ENCODE measurements at places on chromosomes 5 and 9. TPM values are rescaled to one million over a fixed set of nuclear protein-coding genes. Genes with fewer than 3 reads are reported as not detected.
A peak's percentile ranks its signal among the peaks of the same experiment; 100 is the strongest.

DNA sequence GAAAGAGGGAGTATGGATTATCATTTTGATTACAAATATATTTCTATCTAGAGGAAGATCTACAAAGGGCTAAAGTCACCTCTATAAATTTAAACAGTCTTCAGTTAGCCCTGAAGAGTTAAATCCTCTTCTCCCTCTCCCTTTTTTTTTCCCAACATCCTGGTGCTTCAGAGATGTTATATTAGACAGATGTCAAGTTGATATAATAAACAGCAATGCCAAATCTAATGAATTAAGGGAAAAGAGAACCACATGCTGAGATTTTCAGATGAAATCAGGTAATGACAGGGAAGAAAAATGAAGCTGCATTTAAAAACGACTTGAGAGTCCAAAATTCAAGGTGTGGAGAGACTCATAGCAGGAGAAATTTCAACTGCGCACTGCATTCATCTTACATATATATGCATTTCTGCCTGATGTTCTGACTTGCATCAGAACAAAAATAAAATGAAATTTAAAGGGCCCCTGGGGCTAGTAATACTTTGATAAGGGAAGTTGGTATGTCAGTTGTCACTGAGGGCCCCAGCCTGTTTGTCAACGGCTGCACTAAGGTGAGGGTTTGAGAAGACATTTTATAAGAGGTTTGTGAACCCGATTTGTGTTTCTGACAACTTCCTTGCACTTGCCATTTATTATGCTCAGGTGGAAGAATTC lies 338.9 kb upstream of the PANK3 start:
- no peak for DNase-seq
- H3K27me3 ChIP-seq: no peaks in the 10 kb centered on the region
- no peak overlapping the region for H3K4me3 ChIP-seq
- H3K27ac ChIP-seq: no peak overlapping the region

DNA sequence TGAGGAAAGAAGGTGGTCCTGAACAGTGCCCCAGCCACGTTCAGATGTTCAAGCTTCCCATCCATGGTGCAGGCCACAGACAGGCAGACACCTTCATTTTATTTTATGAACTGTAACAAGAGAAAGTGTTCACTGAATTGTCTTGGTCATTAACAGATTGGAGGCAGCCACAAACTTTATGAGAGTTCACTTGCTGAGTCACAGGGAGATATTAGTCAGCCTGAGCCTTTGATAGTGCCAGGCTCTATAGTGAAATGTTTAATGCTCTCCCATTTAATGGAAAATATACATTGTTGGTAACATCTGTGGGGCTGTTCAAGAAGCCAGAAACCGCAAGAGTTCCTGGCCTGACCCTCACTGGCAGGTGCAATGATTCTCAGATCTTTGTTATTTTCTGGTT lies 237.0 kb downstream of the TENT4A start:
- DNase-seq: no peak
- H3K27ac ChIP-seq: no peak overlapping the region
- H3K4me3 ChIP-seq: no peak overlapping the region
- no peaks in the 10 kb centered on the region for H3K4me1 ChIP-seq
- no peaks in the 10 kb centered on the region for H3K27me3 ChIP-seq

DNA sequence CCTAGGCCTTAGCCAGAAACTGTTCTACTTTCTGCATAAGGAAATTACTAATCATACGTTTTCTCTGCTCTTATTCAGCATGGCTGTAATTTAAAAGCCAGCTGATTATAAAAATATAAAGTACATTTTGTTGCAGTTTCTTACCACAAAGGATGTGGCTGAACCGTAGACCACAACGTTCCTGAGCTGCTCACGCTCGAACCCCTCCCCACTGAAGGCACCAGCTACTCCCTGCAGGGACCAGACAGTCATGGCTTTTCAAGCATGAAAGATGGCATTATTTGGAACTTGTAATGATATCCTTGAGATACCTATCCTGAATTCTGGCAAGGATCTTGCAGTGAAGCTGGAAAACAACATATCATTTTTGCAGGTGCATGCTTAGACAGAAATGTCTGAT lies 91.8 kb upstream of the DMRT1 start:
- H3K27me3 ChIP-seq: no peaks in the 10 kb centered on the region
- H3K27ac ChIP-seq: peak overlapping the region; percentile 84
- H3K4me3 ChIP-seq: no peak overlapping the region
- H3K4me1 ChIP-seq: peaks cover 41% of the 10 kb centered on the region
- DNase-seq: no peak

- H3K4me1 ChIP-seq: no peaks in the 10 kb centered on the region
- no peak overlapping the region for H3K27ac ChIP-seq
- H3K4me3 ChIP-seq: no peak overlapping the region
- no peaks in the 10 kb centered on the region for H3K27me3 ChIP-seq
These were observed 970.9 kb upstream of the NUDT12 start for GRCh38 chr5:104533498-104533897.

DNA sequence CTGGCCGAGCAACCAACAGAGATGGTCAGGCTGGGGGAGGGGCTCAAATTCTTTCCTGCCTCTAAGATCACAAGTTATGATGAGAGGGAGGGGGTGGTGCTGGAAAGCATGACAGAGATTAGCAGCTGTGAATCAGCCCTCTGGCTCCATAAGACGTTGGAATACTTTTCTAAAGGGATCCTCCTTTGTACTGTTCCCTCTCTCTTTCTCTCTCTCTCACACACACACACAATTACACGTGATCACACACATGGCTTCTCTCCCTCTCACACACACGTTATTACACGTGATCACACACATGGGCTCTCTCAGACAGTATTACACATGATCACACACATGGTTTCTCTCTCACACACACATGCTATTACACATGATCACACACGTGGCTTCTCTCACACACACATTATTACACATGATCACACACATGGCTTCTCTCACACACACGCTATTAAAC lies at the start of gene SLC45A2:
Gene SLC45A2, minus strand, starts transcription at position 23 of the 454 bp plus-strand sequence. CDS start 110 bp downstream, outside the sequence.
- peaks cover 32% of the 10 kb centered on the region for H3K36me3 ChIP-seq
- no peaks in the 10 kb centered on the region for H3K4me1 ChIP-seq
- H3K27me3 ChIP-seq: no peaks in the 10 kb centered on the region
- DNase-seq: no peak
- H3K4me3 ChIP-seq: no peak within 1 kb of the TSS
- H3K27ac ChIP-seq: no peak within 1 kb of the TSS

DNA sequence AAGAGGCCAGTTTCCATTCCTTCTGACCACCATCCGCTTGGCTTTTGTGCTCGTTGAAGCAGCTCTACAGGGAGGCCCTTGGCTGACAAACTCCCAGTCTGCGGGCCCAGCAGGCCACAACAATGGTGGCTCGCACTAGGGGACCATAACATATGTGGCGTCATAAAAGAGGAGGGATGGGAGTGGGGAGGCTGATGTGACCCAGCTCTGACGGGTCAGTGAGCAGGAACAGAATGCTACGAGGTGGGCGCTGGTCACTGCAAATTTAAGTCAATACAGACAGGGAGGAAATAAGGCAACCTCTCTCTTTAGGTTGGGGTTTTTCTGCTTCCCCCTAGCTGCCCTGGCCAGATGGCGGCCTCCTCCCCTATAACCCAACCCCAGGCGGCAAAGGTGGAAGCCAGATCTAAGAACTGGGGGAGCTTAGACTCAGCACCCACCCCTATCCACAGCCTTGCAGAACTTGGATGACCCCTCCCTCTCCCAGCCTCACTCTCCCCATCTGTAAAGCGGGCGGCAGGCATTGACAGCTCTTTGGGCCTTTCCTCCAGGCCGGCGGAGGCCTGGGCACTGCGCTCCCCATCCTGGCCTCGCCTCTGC lies 778 bp downstream of the FRRS1L start:
- no peak for DNase-seq
- H3K27me3 ChIP-seq: peaks cover 26% of the 10 kb centered on the region
- no peaks in the 10 kb centered on the region for H3K4me1 ChIP-seq
- H3K4me3 ChIP-seq: peak overlapping the region; percentile 38
- no peak overlapping the region for H3K27ac ChIP-seq
- no peaks in the 10 kb centered on the region for H3K36me3 ChIP-seq

- DNase-seq: peak; percentile 27
- no peak overlapping the region for H3K4me3 ChIP-seq
- peaks cover 17% of the 10 kb centered on the region for H3K4me1 ChIP-seq
These were observed 509.8 kb upstream of the CHD1 start for GRCh38 chr5:99438619-99439018.

The IRX2 gene
- 63.8 TPM for total RNA-seq

The ATP6V0E1 gene
- total RNA-seq: 127 TPM

The PLAC8L1 gene
- total RNA-seq: not detected
